DMS53 (cell line): ENCODE measurements at places on chromosomes 16 and 17.

GRCh38 chr16:89437251-89437987, 52.9 kb downstream of the ANKRD11 start:
- DNase-seq: no peak

DNA sequence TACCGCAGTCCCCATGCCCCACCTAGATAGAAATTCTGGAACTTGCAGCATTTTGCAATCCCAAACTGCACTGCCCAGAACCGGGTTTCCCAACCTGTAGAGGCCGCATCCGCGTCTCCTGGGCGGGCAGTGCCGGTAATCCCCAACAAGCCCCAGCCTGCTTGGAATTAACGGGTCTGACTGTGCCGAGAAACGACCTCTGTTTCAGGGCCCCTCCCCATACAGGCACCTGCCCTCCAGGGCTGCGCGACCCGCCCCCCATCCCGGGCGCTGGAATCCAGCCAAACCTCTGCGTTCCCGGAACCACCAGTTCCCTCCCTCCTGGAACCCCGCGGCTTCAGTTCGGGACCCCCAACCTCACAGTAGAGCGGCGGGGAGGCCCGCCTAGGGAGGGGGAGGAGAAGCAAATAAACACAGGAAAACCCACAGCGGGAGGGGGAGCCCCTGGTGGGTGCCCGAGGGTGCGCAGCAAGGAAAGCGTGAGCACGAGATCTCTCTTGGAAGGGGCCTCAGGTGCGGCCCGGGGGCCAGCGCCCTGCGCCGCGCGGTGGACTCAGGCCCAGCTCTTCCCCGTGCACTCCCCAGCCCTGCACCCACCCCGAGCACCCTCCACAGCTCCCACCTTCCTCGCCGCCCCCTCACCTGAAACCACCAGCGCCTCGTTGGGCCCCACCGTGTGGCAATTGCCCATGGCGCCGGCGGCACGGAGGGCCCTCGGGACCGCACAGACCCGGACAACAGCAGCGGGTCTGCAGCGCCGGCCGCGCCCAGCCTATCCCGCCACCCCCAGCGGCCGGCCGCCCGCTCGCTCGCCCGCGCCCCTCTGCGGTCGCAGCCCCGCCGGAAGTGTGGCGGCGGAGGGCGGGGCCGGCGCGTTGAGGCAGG, at the start of gene FLOT2:
TSS of gene FLOT2 (minus strand) at position 850 of the 885 bp plus-strand sequence. CDS start at position 691, 159 bp downstream.
- peak; percentile 60 for DNase-seq

GRCh38 chr16:50522324-50522723, 25.9 kb upstream of the NKD1 start:
- DNase-seq: no peak

GRCh38 chr16:14539631-14540030, 90.4 kb downstream of the PARN start:
- no peak for DNase-seq

GRCh38 chr17:17653343-17653742, 27.9 kb upstream of the RAI1 start:
- DNase-seq: no peak

- peak; percentile 92 for DNase-seq
Measured at GRCh38 chr17:77086433-77087010, 54.2 kb upstream of the SEC14L1 start.

- peak; percentile 22 for DNase-seq
Measured at GRCh38 chr16:17101646-17102045, 369.1 kb downstream of the XYLT1 start.

DNA sequence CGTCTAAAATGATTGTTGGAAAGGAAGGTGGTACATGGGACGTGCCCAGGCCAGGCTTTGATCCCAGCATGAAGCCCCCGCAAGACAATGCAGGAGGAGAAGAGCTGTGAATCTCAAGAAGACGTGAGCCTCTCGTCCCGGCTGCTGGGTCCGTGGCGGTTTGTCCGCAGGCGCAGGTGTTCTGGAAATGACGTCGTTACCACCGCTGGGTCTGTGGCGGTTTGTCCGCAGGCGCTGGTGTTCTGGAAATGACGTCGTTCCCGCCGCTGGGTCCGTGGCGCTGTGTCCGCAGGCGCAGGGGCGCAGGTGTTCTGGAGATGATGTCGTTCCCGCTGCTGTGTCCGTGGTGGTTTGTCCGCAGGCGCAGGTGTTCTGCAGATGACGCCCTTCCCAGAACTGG, 14.1 kb downstream of the SPG7 start:
- no peak for DNase-seq

DNA sequence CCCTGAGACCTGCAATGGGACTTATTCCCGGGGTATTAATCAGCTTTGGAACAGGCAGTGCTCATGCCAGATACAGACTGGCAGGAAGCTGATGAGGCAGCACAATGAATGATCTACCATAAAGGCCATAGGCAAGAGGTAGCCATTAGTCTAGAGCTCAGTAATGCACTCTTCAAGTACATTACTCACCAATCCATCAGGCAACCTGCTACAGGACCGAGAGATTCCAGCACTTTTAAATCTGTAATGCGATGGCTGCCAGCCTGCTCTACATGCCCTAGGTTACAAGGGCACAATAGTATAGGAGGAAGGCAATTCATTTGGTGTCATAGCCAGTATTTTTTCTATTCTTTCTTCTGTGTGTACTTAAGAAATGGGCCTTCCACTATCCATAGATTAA, 217.8 kb upstream of the PMFBP1 start:
- DNase-seq: no peak

- DNase-seq: no peak
Measured at GRCh38 chr17:55629995-55630394, 92.7 kb downstream of the TMEM100 start.
